ENCODE measurements at places on chromosomes 11 and 22.
A peak's percentile ranks its signal among the peaks of the same experiment; 100 is the strongest.

GRCh38 chr11:65246506-65246905, 15.3 kb upstream of the POLA2 start:
- no peak overlapping the region for H3K27ac ChIP-seq
- H3K4me3 ChIP-seq: no peak overlapping the region
- H3K4me1 ChIP-seq: peaks cover 4% of the 10 kb centered on the region
- H3K36me3 ChIP-seq: no peaks in the 10 kb centered on the region
- no peak for DNase-seq
- H3K27me3 ChIP-seq: no peaks in the 10 kb centered on the region

GRCh38 chr11:119373059-119373920, 8.2 kb downstream of the USP2 start:
- no peak overlapping the region for H3K27ac ChIP-seq
- no peaks in the 10 kb centered on the region for H3K4me1 ChIP-seq
- DNase-seq: no peak
- H3K4me3 ChIP-seq: no peak overlapping the region
- no peaks in the 10 kb centered on the region for H3K27me3 ChIP-seq

- H3K36me3 ChIP-seq: no peaks in the 10 kb centered on the region
- H3K27ac ChIP-seq: no peak overlapping the region
- no peaks in the 10 kb centered on the region for H3K27me3 ChIP-seq
- no peak overlapping the region for H3K4me3 ChIP-seq
- H3K4me1 ChIP-seq: peaks cover 7% of the 10 kb centered on the region
- DNase-seq: no peak
These were observed 45.1 kb downstream of the PTPRJ start for GRCh38 chr11:48025293-48025983.

DNA sequence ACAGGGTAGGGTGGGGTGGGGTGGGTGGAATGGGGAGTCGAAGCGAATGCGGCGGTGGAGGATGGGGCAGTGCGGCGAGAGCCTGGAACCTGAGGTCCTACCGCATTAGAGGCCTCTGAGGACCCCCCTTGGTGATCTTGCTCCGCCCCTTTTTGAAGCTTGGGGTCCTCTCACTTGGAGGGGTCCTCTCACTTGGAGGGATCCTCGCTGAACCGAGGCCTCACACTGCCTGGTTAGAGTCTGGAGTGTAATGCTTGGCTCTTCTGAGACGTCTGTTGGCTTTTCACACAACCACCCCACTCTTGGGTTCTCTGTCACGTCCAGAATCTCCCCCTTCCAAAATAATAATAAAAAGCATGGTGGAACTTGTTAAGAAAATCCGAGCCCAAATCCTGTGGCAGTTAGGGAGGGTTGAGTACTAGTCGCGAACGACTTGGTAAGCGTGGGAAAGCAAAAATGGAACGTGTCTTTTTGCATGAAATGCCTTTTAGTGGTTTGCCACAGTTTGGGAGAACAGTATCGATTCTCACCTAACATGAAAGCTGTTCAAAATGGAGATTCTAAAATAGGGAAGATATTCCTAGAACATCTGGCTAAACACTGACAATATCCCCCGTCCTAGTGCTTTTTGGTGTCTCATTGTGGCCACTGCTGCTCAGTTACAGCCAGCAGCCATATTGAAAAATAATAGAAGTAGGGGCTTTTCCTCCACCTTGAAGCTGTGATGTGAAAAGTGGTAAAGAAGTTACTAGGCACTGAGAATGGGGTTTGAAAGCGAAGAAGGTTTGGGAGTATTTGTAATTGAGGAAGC, 822 bp downstream of the RBX1 start:
- H3K36me3 ChIP-seq: peaks cover 39% of the 10 kb centered on the region
- peaks cover 13% of the 10 kb centered on the region for H3K4me1 ChIP-seq
- no peak for DNase-seq

DNA sequence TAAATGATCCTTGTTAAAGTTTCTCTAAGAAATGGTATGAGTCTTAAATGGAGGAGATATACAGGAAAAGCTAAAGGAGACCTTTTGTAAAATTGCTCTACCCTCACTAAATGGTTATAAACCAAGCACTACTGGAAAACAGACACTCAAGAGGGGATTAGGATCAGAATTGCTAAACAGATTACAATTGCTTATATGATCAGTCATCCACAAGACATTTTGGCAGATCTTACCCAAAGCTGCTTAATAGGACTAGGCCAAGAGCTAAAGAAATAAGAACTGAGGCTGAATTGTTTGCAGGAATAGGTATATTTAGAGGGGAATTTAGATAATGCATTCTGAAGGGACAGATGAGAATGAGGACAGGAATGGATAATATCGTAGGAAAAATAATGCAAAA, 9.5 kb downstream of the HARBI1 start:
- H3K4me1 ChIP-seq: no peaks in the 10 kb centered on the region
- no peak overlapping the region for H3K27ac ChIP-seq
- DNase-seq: no peak
- peaks cover 8% of the 10 kb centered on the region for H3K36me3 ChIP-seq
- H3K4me3 ChIP-seq: no peak overlapping the region

DNA sequence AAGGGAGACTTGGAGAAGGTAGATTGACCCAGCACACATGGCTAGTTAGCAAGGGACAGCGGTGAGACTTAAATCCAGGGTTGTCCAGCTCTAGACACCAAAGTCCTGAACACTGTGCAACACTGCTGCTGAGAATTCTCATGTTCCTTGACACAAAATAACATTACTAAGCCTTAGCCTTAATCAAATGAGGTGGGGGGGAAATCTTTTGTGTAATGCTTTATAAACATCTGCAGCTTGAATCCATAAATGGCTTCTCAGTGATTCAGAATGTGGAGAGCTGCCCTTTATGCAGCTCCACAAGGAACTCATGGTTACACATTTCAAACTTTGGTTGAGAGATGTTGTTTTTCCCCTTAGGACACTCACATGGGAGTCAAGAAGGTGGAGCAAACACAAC, 80.0 kb downstream of the CD44 start:
- no peak overlapping the region for H3K4me3 ChIP-seq
- no peak for DNase-seq
- H3K27me3 ChIP-seq: no peaks in the 10 kb centered on the region
- peaks cover 13% of the 10 kb centered on the region for H3K36me3 ChIP-seq
- no peak overlapping the region for H3K27ac ChIP-seq

- no peak for DNase-seq
- no peaks in the 10 kb centered on the region for H3K27me3 ChIP-seq
- H3K36me3 ChIP-seq: peaks cover 3% of the 10 kb centered on the region
- H3K27ac ChIP-seq: no peak overlapping the region
- H3K4me3 ChIP-seq: no peak overlapping the region
- H3K4me1 ChIP-seq: peaks cover 56% of the 10 kb centered on the region
These were observed 75.6 kb upstream of the ARHGAP32 start for GRCh38 chr11:129267716-129268115.

GRCh38 chr22:42214633-42215415, 55.6 kb downstream of the TCF20 start:
- DNase-seq: no peak
- no peak overlapping the region for H3K27ac ChIP-seq
- H3K27me3 ChIP-seq: no peaks in the 10 kb centered on the region
- H3K4me3 ChIP-seq: no peak overlapping the region

GRCh38 chr11:35344681-35345574, 74.4 kb downstream of the SLC1A2 start:
- no peak overlapping the region for H3K4me3 ChIP-seq
- H3K27me3 ChIP-seq: no peaks in the 10 kb centered on the region
- no peak for DNase-seq
- H3K4me1 ChIP-seq: no peaks in the 10 kb centered on the region
- H3K36me3 ChIP-seq: no peaks in the 10 kb centered on the region

- H3K4me3 ChIP-seq: no peak overlapping the region
- H3K27ac ChIP-seq: no peak overlapping the region
- no peaks in the 10 kb centered on the region for H3K36me3 ChIP-seq
- peaks cover 11% of the 10 kb centered on the region for H3K27me3 ChIP-seq
- peaks cover 16% of the 10 kb centered on the region for H3K4me1 ChIP-seq
These were observed 77.4 kb upstream of the CRYBB3 start for GRCh38 chr22:25122136-25122764.

- no peak overlapping the region for H3K4me3 ChIP-seq
- no peaks in the 10 kb centered on the region for H3K27me3 ChIP-seq
- peak overlapping the region; percentile 53 for H3K27ac ChIP-seq
- peak; percentile 59 for DNase-seq
These were observed 21.0 kb upstream of the HTATIP2 start for GRCh38 chr11:20342347-20343141.

GRCh38 chr11:802018-802617, 2.9 kb downstream of the PIDD1 start:
- no peak overlapping the region for H3K27ac ChIP-seq
- H3K4me1 ChIP-seq: peaks cover 37% of the 10 kb centered on the region
- no peak for DNase-seq

GRCh38 chr11:12897390-12897789, 111.7 kb upstream of the RASSF10 start:
- H3K4me1 ChIP-seq: peaks cover 2% of the 10 kb centered on the region
- H3K4me3 ChIP-seq: no peak overlapping the region

DNA sequence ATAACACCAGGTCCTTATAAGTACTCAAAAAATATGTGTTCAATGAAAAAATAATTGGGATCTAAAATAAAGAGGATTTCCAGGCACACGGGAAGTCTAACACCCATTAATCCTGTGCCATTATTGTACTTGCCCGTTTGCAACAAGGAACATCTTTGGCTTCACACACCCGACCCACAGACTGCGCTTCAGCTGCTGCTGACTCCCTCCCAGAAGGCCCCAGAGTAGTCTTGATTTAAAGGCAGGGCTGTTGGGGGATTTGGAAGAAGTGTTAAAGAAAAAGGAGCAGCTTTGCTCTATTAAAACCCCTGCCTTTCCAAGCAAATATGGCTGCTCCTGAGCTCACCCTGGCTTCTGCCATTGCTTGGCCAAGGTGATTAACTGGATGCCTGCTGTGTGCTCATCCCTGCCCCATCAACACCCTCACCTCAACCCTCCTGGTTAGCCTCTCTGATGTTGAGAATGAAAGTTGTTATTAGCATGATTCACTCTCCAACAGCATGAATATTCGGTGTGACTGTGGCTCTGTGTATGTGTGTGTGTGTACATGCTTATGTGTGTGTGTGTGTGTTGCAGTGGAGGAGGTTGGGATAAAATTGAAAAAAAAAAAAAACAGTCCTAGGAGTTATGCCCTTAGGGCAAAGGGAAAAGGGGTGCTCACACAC, 76.1 kb downstream of the KIRREL3 start:
- H3K4me1 ChIP-seq: no peaks in the 10 kb centered on the region
- no peak overlapping the region for H3K27ac ChIP-seq
- no peak overlapping the region for H3K4me3 ChIP-seq
- H3K27me3 ChIP-seq: no peaks in the 10 kb centered on the region
- no peak for DNase-seq
- H3K36me3 ChIP-seq: no peaks in the 10 kb centered on the region

GRCh38 chr11:71505001-71505400, 22.1 kb upstream of the KRTAP5-7 start:
- peaks cover 8% of the 10 kb centered on the region for H3K36me3 ChIP-seq
- no peak for DNase-seq
- no peak overlapping the region for H3K4me3 ChIP-seq
- H3K27ac ChIP-seq: no peak overlapping the region
- H3K4me1 ChIP-seq: peaks cover 8% of the 10 kb centered on the region

- DNase-seq: no peak
- no peaks in the 10 kb centered on the region for H3K36me3 ChIP-seq
- H3K4me1 ChIP-seq: peaks cover 50% of the 10 kb centered on the region
- no peak overlapping the region for H3K4me3 ChIP-seq
- H3K27me3 ChIP-seq: peaks cover 26% of the 10 kb centered on the region
These were observed 61.5 kb downstream of the IGLL1 start for GRCh38 chr22:23518376-23519187.

- H3K4me3 ChIP-seq: no peak overlapping the region
- DNase-seq: no peak
- H3K27ac ChIP-seq: no peak overlapping the region
- peaks cover 41% of the 10 kb centered on the region for H3K36me3 ChIP-seq
These were observed 21.8 kb upstream of the CABP7 start for GRCh38 chr22:29697853-29698598.

GRCh38 chr11:24357620-24358410, 139.0 kb upstream of the LUZP2 start:
- DNase-seq: no peak
- H3K27me3 ChIP-seq: no peaks in the 10 kb centered on the region
- no peak overlapping the region for H3K27ac ChIP-seq
- H3K4me1 ChIP-seq: no peaks in the 10 kb centered on the region

DNA sequence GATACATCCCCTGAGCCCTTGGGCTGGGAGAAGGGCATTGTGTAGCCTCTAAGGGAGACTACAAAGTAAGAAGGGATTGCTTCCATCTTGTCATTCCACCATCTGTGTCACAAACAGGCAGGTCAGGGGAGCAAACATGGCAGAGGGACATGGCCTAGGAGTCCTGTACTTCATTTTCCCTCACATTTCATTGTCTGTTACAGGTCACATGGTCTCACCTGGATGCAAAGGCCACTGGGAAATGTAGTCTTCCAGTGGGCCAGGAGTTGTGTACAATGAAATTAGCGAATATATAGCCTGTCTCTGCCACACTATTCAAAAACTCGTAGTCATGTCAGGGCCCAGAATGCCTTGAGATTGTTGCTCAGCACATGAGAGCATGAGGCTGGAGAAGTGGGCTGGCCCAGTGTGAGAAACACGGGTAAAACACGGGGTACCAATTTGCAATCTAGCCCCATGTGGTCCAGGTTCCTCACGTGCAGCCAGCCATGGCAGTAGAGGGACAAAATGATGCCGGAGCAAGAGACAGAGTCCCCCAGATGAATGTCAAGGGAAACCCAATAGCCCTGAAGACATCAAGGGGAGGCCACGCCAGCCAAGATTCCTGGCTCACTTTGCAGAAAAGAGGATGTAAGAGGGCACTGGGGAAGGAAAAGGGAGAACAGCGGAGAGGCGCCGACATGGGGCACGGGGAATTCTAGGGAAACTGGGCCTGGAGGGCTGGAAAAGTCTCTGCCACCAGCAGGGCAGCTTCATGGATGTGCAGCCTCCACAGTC, 47.7 kb upstream of the EMID1 start:
- no peaks in the 10 kb centered on the region for H3K27me3 ChIP-seq
- DNase-seq: no peak
- no peaks in the 10 kb centered on the region for H3K36me3 ChIP-seq
- peaks cover 10% of the 10 kb centered on the region for H3K4me1 ChIP-seq

Data from thymus (tissue), 14 donors.